ENCODE measurements at places on chromosomes 2 and 18.

DNA sequence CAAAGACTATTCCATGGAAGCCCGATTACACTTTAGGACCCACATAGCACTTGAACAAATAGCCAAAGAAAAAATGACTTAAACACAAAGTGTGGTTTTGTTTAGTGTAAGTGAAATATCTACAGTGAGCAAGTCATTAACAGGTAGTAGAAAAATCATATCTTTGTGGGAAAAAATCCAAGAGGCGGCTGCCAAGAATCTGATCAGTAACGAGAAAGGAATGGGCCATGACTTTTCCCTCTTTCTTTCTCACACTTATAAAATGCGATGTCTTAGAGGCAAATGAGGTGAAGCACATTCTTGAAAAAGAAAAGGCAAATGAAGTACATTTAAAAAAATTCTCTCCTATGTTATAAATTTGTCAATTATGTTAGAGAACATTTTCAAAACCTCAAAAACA lies 12.9 kb upstream of the GEMIN6 start:
- DNase-seq: peak; percentile 62

GRCh38 chr2:115739574-115739973 lies 1297.1 kb downstream of the DPP10 start:
- no peak for DNase-seq

GRCh38 chr2:135043345-135043744 lies 3.9 kb downstream of the MAP3K19 start:
- no peak for DNase-seq

DNA sequence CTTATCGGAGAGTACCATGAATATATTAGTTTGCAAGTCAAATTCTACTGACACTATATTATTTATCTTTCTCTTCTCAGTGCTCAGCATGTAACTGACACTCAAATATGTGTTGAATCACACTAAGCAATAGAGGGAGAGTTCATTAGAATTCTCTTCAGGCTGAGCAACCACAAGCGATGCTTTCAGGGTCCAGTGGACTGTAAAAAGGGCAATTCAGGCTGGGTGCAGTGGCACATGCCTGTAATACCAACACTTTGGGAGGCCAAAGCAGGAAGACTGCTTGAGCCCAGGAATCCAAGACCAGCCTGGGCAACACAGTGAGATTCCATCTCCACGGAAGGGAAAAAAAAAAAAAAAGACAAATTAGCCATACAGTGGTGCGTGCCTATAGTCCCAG lies 16.3 kb downstream of the PDE6D start:
- no peak for DNase-seq

GRCh38 chr2:157868993-157869392 lies 7.1 kb downstream of the ACVR1 start:
- DNase-seq: no peak

GRCh38 chr2:28602751-28603639 lies 107.1 kb downstream of the PLB1 start:
- no peak for DNase-seq

- no peak for DNase-seq
These were observed 69.9 kb downstream of the ODC1 start for GRCh38 chr2:10378189-10378588.
